ENCODE measurements at places on chromosomes 3 and 15.

DNA sequence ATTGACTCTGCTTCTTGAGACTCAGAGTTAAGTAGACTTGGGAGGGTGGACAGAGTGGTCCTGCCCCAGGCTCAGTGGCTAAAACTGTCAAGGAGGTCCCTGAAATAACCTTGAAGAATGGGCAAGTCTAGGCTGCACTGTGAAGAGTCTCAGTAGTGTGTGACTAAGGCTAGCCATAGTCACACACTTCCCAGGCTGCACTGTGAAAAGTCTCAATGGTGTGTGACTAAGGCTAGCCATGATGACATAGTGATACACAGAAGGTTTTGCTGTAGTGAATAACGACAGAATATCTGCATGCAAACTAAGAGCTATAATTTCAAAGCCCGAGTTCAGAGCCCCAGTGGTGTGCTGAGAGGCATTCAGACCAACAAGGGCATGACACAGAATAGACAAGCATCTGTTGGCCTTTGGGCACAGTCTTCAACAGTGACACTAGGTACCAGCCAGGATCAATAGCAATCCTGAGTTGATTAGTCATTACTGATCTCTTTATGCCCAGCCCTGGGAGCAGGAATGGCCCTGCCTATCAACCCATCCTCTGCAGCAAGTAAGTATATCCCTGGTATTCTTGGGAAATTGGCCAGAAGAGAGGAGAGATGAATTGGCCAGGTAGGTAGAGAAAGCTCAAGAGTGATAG lies 72.4 kb upstream of the BBX start:
- DNase-seq: no peak

DNA sequence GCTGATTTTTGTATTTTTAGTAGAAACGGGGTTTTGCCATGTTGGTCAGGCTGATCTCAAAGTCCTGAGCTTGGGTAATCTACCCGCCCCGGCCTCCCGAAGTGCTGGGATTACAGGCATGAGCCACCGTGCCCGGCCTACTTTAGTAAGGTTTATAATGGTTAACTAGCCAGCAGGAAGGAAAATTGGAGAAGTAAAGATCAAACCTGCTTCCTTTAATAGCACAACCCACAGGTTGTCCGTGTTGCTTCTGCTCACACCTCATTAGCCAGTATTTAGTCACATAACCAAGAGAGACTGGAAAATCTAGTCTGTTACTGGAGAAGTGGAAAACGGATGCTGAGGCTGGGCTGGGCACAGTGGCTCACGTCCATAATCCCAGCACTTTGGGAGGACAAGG lies 51.9 kb upstream of the TBL1XR1 start:
- no peak for DNase-seq

DNA sequence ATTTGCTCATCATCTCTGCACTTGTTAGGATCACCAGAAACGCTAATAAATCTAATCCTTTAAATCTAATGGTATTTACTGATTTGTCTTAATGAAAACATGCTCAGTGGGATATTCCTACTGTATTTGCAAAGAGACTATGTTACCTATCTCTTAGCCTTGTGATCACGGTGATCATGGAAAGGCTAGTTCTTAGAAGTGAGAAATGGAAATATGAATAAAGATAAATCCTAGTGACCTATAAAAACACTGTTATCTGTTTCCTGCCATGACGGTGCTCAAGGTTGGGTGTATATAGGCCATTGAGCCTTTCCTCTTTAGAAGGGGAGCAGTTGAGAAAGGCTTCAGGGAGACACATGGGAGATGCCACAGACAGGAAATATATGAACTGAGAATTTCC lies 116.3 kb downstream of the THRB start:
- DNase-seq: no peak

DNA sequence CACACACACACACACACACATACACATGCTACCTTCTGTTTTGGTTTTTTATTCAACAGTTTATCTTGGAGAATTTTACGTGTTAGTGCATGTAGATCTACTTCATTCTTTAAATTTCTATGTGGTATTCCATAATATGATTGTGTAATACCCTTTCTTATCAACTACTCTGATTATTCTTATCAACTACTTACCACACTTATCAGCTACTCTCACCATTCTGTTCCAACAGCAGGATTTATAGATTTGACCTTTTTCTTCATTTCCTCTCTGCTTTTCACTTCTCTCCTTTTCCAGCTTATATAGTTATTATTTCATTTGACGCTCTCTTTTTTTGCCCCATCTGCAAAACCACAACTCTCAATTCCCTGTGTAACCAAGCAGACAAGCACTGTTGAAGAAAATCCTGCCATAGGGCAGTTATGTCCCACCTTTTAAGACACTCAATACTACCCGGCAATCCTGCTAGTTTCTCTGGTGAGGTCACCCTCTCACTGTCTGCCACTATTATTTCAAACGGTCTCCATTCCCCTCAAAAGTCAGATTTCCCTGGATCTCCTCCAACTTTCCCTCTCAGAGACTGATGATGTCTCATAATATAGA lies 56.9 kb upstream of the SATB1 start:
- DNase-seq: no peak

DNA sequence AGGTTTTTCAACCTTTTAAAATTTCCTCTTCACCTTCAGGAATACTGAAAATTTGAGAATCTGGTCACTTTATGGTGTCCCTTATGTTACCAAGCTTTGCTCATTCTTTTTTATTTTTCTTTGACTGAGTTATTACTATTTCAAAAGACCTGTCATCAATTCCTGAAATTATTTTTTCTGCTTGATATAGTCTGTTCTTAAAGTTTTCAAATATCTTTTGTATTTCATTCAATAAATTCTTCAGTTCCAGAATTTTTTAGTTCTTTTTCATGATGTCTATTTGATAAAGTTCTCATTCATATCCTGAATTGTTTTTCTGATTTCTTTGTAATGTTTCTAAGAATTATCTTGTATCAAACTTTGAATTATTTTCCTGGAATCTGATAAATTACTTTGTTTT lies 63.9 kb downstream of the UQCC5 start:
- DNase-seq: no peak

- no peak for DNase-seq
Observed at GRCh38 chr3:59040902-59041301, 8.9 kb downstream of the CFAP20DC start.

GRCh38 chr3:38232701-38233100 lies 32.9 kb upstream of the SLC22A13 start:
- DNase-seq: no peak

- no peak for DNase-seq
Observed at GRCh38 chr3:29239376-29239775, 41.5 kb upstream of the RBMS3 start.

- no peak for DNase-seq
Observed at GRCh38 chr15:68372291-68372811, 59.6 kb downstream of the ITGA11 start.

DNA sequence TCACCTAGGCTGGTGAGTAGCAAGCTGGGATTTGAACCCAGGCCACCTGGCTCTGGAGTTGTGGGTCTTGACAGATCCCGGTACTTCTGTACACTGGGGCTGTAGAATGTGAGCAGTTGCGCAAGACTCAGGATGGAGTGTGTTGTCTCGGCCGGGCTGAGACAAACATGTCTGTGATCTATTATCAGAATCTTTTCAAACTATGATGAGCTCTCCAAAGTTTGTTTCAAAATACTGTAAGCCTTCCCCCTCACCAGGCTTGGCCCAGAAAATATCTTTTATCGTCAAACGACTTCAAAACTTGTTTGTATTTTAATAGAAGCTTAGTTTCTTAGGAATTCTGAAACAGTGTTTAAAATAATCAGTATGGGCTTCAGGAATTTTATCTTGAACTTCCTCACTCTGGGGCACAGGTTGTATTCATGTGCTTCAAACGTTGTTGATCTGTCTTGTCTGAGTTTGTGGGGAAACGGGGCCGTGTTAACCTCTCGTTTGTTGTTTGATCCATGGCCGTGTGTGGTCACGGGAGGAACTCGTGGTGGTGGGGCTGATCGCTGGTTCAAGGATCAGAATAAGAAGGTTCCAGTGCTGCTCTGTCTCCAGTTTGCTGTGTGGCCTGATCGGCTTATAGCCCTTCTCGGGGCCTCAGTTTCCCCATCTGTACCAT lies 40.3 kb upstream of the TFRC start:
- no peak for DNase-seq

DNA sequence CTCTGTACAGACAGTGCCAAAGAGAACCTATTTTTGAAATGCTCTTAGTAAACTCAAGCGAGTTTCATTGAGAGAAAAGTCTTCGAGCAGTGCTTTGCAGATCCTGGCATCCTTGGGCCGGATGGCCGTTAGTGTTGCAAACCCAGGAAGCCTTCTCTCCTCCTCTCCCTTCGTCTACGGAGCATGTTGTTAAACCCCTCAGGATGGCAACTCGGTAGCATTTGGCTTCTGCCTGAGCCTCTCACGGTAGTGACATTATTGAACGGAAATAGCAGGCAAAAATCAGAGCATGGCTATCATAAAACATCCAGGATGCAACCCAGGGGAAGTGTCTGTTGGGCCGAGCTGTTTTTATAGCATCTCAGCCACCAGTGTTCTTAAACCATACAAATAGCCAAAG lies 6.7 kb upstream of the SEC13 start:
- no peak for DNase-seq

DNA sequence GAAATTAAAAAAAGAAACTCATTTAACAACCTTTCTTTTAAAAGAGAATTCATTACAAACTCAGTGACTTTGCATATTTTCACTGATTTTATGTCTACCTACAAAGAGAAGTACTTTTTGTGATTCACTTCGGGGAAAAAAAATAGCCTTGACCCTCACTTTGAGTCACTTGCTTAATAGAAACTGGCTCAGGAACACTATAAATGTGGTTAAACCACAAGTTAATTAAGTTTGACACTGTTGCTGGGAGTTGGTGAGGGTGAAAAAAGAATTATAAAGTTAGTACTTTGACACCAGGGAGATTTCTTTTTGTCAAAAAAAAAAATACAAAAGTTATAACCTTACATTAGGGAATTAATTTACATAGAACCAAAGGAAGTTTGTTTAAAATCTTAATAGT lies 810.9 kb downstream of the NR2F2 start:
- no peak for DNase-seq

GRCh38 chr3:38805004-38805403 lies 11.0 kb downstream of the SCN10A start:
- DNase-seq: no peak

DNA sequence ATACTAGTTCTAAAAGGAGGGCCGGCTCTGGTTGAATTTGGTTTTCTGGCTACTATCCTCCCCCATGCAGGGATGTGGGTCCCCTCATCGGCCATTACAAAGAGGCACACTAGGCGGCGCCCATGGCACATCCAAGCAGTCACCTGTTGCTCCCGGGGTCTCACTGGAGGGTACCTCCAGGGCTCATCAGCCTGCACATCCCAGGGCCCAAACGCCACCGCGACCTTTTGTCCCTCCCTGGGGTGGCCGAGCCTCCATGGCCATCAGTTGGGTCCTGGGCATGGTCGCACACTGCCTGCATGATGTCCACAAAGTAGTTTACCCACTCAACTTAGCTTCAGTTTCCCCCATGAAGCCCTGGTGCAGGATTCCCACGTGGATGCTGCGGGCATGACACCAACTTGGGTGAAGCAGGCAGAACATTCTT lies 28.3 kb downstream of the IDH3A start:
- peak; percentile 13 for DNase-seq

DNA sequence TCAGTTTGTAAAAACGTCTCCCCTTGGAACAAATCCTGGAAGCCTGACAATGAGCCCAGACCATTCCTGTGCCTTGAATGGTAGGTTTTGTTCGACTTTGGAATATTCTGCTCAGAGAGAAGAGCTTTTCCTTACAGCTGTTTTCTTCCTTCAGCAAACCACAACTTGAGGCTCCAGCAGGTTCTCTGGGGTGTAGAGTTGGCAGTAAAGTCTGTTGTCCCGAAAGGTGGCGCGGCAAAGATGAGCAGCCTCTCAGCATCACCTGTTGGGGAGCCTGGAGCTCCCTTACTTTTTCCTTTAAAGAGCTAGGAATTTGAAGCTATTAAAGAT lies 65.4 kb downstream of the BOC start:
- DNase-seq: no peak

GRCh38 chr3:116057400-116058006 lies 387.8 kb downstream of the LSAMP start:
- DNase-seq: no peak

GRCh38 chr3:68089572-68090011 lies 435.2 kb upstream of the SUCLG2 start:
- no peak for DNase-seq

DNA sequence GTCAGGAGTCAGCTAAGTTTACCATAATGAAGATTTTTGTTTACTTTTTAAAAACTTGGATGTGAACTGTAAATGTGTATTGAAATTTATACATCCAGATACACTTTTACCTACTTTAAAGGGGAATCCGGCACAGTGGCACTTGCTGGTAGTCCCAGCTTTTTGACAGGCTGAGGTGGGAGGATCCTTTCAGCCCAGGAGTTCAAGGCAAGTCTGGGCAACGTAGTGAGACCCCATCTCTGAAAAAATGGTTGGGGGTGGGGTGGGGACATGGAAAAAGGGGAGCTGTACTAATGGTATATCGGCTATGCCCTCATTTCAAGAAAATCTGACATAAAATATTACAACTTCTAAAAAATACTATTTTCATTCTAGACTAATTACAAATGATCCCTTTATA lies 95.8 kb upstream of the CGNL1 start:
- DNase-seq: no peak

DNA sequence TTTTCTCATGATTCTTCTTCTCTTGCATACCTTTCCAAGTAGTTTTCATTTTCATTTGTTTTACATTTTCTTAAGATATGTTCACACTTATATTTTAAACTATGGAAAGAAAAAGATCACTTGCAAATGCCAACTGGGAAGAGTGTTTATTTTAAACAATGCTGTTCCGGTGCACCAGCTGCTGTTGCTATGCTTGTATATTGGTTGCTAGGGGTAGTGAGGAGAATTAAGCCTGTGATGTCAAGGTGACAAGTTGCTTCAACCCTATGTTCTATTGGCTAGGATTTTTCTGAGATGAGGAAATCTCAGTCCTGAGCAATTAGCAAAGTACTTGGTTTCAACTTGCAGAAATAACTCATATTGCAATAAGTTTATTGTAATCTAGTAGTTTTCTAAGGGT lies 500.1 kb downstream of the MFSD1 start:
- DNase-seq: no peak

DNA sequence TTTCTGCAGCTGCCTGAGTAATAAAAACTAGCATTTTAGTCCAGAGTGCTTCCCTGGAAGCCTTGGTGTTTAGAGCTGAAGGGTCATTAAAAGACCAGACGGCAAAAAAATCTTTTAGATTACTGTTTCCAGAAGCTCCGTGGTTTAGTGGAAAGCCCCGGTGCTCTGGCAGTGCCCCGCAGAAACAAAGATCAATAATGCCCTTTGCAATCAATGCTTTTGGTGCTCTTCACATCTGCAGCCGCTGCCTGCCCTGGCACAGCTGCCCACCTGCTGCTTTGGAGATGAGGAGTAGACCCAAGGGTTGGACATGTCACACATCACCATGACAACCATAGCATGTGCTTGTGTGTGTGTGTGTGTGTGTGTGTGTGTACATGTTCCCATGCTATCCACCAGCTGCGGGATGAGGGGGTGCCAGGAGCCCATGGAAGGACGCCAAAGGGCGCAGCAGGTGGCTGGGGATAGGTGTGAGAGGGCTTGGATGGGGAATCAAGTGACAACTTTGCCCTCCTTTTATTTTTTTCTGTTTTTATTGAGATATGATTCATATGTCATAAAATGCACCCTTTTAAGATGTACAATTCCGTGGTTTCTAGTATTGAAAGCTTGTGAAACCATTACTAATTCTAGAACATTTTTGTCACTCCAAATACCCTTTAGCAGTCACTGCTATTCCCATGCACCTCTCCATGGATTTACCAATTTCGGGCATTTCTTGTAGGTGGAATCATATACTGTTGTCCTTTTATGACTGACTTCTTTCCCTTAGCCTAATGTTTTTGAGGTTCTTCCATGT lies 75.7 kb upstream of the KLHL25 start:
- no peak for DNase-seq

- no peak for DNase-seq
Observed at GRCh38 chr3:128276577-128277183, 123.4 kb downstream of the EEFSEC start.

All from nucleus accumbens (tissue), 56 donors.